ENCODE measurements at places on chromosomes 1 and 21. TPM values are rescaled to one million over a fixed set of nuclear protein-coding genes. Genes with fewer than 3 reads are reported as not detected.

GLUL gene
- 201 TPM for total RNA-seq

C1orf226 gene
- total RNA-seq = 0.14 TPM

DNA sequence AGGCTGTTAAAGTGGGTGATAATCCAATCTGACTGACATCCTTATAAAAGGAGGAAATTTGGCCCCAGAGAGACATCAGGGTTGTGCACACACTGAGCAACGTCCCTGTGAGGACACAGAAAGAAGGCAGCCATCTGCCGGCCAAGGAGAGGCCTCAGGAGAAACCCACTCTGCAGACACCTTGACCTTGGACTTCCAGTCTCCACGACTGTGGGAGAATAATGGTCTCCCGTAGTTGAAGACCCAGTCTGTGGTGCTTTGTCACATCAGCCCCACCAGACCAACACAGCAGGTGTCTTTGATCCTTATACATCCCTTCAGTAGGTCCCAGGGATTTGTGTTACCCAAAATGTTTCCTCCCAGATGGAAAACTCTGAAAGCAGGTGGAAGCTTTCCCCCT lies 4.2 kb upstream of the DNAJC28 start:
- no peak for DNase-seq

DNA sequence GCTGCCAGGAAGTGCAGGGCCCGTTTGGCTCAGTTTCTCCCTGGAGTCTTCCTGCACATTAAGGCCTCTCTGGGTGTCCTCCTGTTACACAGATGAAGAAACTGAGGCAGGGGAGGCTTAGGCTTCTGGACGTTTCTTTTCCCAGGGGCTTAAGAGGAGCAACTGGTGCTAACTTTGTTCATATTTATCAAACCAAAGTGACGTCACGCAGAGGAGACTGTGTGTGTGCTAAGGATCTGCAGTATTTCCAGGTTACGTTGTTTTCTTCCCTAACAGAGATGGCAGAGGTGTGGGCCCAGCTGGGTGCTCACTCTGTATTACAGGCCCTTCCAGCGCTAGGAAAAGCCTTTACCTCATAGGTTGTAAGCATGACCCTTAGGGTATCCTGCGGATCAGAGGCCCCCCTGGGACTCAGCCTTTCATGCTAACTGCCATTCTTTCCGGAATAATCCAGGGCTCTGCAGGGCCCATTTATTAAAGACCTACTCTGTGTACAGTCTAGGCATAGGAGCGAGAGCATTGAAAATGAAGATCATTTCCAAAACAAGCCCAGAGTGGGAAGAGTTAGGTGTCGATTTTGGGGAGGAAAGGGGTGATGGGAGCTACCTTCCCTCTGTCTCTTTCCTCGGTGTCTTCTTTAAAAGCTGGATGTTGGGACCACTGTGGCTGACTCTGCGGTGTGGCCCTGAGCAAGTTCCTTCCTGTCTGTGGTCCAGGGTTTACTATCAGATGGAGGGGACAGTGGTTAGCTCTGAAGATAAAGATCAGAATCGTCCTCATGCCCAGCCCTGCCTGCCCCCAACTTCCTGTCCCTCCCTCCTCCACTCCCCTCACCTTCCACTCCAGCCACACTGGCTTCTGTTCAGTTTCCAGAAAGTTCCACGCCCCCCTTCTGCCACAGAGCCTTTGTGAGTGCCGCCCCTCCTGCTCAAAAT lies 4.6 kb downstream of the AGTRAP start:
- no peak for DNase-seq

DNA sequence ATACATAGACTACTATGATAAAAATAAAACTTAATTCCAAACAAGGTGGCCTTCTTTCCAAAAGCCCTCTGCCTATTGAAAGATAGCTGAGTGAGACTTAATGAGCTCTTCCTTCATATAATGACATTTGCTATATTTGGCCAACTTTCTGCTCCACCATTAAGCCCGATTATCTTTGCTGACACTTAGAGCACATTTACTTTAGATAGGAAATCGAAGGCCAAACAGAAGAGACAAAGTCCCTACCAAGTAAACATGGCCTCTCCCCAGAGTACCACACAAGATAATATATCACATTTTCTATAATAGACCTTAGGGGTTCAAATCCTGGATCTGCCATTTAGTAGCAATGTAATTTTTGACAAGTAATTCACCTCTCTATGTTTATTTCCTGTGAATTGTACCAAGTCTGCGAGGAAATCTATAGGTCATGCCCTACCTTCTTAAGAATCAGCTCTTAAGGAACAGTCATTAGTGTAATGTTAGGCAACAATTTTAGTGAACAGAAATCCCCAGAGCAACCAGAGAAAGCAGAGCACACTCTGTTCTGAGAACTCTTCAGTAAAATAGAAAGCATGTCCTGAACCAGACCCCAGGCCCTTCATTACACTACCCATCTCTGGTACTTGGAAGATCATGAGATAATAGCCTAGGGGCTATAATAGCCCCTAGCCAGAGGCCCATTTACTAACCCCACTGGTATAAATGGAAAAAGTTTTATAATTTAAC lies 17.3 kb upstream of the COA6 start:
- no peak for DNase-seq

DNA sequence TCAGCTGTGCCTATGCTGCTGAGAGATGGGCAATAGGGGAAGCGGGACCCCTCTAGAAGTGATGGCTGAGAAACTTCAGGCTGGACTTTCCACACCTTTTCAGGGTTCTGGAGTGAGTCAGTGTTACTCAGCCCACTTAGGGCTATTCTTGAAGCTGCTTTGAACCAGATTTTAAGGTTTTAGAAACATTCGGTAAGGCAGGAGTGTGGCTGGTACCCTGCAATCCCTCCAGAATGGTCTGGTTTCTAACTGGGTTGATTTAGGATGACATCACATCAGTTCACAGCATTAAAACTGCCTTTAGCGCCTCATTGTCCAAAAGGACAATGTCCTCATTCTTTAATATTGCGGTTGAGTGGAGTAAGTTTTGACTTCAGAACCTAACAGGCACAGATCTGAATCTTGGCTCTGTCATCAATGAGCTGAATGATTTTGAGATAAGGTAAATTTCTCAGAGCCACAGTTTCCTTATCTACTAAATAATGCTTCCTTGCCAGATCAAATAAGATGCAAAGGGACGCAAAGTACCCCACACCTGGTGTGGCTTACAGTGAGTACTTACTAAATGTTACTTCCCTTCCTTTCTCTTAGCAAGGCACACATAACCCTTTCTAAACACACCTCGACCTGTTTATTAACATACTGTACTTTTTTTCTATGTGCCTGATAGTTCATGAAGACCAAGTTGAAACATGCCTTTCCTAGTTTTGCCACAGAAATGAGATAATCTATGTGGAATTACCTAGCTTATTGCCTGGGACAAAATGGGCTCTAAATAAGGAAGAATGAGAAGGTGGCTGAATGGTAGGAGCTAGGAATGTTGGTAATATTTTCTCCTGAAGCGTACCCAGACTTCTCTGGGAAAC lies 209.8 kb downstream of the ROR1 start:
- DNase-seq = no peak

- no peak for DNase-seq
Measured at GRCh38 chr1:182385885-182386853, 5.4 kb downstream of the GLUL start.

- DNase-seq = no peak
Measured at GRCh38 chr1:118290571-118290970, 105.5 kb upstream of the SPAG17 start.

OBSCN gene
- 37.5 TPM for total RNA-seq

GRCh38 chr1:147083919-147084272 lies 88.4 kb downstream of the PRKAB2 start:
- DNase-seq = no peak

DNA sequence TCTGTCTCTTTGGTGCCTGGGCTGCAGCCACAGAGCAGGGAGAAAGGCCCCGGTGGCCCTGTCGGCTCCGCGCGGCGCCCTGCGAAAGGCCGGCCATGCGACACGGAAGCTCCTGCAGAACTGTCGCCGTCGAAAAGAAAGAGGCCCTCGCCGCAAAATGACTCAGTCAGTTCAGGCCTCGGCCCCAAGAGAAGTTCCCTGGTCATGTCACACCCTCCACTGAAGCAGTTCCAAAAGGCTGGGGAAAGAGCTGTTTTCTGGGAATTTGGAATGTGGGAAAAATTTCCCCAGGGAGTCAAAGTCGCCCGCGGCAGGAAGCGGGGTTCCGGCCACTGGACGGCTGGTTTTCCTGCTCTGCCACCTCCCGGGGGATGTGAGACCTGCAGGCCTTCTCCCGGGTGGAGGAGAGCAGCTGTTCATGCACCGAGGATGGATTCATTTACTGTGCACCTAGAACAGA lies 115.8 kb upstream of the ZNF678 start:
- DNase-seq = no peak

GRCh38 chr1:156821801-156822200 lies 5.2 kb upstream of the SH2D2A start:
- DNase-seq = peak; percentile 72

DNA sequence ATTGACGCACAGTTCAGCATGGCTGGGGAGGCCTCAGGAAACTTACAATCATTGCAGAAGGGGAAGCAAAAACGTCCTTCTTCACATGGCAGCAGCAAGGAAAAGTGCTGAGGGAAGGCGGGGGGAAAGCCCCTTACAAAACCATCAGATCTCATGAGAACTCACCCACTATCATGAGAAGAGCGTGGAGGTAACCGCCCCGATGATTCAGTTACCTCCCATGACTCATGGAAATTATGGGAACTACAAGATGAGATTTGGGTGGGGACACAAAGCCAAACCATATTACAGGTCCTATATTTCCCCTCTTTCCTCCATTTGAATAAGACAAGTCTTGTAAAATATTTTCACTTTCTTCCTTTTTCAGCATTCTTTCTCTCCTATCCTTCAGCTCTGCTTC lies 7.7 kb upstream of the TTLL7 start:
- no peak for DNase-seq

MXRA8 gene
- total RNA-seq = 0.66 TPM

GRCh38 chr21:29453511-29453910 lies 154.8 kb downstream of the BACH1 start:
- no peak for DNase-seq

DNA sequence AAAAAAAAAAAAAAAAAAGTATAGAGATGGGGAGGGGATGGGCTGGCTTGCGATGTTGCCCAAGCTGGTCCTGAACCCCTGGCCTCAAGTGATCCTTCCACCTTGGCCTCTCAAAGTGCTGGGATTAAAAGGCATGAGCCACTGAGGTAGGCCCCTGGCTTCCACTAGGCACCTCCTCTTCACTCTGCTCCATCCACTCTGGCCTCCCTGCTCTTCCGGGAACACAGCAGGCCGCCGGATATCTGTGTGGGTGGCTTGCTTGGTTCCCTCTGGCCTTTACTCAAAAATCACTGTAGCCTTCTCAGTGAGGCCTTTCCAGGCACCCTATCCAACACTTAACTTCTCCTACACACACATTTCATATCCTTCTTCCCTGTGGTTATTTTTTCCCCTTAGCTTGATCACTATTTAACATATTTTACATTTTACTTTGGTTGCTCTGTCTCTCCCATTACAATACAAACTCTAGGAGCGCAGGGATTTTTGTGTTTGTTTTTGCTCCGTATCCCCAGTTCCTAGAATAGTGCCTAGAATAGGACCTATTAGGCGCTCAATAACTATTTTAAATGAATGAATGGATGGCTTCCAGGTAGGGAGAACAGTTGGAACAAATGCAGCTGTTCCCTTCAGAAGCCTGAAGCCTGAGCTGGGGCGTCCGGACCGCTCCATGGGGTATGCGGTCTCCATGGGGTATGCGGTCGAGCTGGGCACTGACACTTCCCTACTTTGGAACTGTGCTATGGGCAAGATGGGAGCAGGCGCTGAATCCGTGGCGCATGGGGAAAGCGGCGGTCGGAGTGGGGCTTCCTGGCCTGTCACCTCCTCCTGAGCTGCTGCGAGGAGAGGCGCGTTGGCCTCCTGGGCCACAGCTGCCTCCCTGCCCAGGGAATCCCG lies 46.7 kb downstream of the H3-3A start:
- DNase-seq = no peak

PCP4 gene
- not detected for total RNA-seq

KLF17 gene
- not detected for total RNA-seq

ANKRD45 gene
- not detected for total RNA-seq

DNA sequence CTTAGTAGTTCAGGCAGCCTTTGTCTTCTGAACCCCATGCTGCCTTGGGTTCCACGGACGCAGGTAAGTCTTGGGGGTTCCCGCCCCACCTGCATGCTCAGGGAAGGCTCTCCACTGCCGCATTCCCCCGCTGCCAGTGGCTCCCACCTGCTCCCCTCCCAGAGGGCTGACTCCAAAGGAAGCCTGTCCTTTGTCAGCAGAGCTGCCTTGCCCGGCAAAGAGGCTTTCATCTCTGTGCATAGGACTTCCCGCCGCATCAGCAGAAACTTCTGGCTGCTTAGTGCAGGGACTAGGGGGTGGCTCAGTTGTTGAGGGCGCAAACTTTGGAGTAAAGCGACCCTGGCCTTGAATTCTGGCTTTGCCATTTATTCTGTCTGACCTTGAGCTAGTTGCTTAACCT lies 25.2 kb upstream of the ACTL8 start:
- no peak for DNase-seq

DNA sequence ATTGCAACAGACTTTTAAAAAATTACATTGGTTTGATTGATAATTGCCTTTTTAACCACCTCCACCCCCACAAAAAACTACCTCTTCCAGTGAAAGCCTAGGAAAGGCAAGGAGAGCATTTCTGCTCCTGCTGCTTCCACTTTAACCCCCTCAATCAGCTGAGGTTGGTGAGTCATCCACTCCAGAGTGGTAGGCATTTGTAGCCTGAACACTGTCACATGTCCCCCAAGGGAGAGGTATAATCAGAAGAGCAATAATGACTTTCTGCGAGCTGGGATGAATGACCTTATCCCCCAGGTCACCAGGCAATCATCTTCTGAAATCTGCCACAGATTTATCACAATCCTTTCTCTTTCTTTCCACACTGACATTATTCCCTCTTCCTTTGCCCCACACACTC lies 126.6 kb upstream of the CAMK1G start:
- no peak for DNase-seq

KIF14 gene
- 17.8 TPM for total RNA-seq

GRCh38 chr1:116168277-116169032 lies 57.3 kb downstream of the MAB21L3 start:
- peak; percentile 87 for DNase-seq

GRCh38 chr1:50246869-50247268 lies 138.1 kb downstream of the ELAVL4 start:
- DNase-seq = no peak

GJA5 gene
- not detected for total RNA-seq

MED8 gene
- 32.8 TPM for total RNA-seq

RGS18 gene
- total RNA-seq = 0.09 TPM

- no peak for DNase-seq
Measured at GRCh38 chr1:232568331-232568852, 61.5 kb downstream of the SIPA1L2 start.

L1TD1 gene
- total RNA-seq = 0.08 TPM

WDR64 gene
- not detected for total RNA-seq

- DNase-seq = no peak
Measured at GRCh38 chr1:58584082-58584895, 7.2 kb upstream of the TACSTD2 start.

- no peak for DNase-seq
Measured at GRCh38 chr1:88104236-88104635, 579.8 kb upstream of the PKN2 start.
